Diencephalon (tissue), 1 donor: ENCODE measurements at places on chromosomes 7 and 10. TPM values are rescaled to one million over a fixed set of nuclear protein-coding genes. Genes with fewer than 3 reads are reported as not detected.

SNX13 gene
- total RNA-seq = 76.8 TPM

GPNMB gene
- total RNA-seq = 7.2 TPM

DYDC2 gene
- total RNA-seq = 9.9 TPM

SLC35B4 gene
- 32.3 TPM for total RNA-seq

SPDYE2 gene
- total RNA-seq = 0.23 TPM

UCMA gene
- total RNA-seq = not detected

INHBA gene
- total RNA-seq = 12.7 TPM

GPRIN2 gene
- 31.8 TPM for total RNA-seq

NPVF gene
- total RNA-seq = 0.23 TPM

AMPH gene
- 61.6 TPM for total RNA-seq

FAM180A gene
- not detected for total RNA-seq

NHLRC2 gene
- total RNA-seq = 30.4 TPM

ZNF804B gene
- total RNA-seq = 8.3 TPM

TEX47 gene
- total RNA-seq = not detected

CYTH3 gene
- total RNA-seq = 36.2 TPM

ERCC6 gene
- 33.4 TPM for total RNA-seq

SEMA3D gene
- total RNA-seq = 10.1 TPM

C10orf53 gene
- not detected for total RNA-seq

HMX2 gene
- 0.92 TPM for total RNA-seq

LIPF gene
- total RNA-seq = not detected

TM9SF3 gene
- 134 TPM for total RNA-seq

FOXI2 gene
- not detected for total RNA-seq

ANKRD1 gene
- total RNA-seq = not detected

PLEKHA1 gene
- total RNA-seq = 56.5 TPM
